ENCODE measurements at places on chromosomes 6 and 20. TPM values are rescaled to one million over a fixed set of nuclear protein-coding genes. Genes with fewer than 3 reads are reported as not detected.

- no peak for DNase-seq
- no peaks in the 10 kb centered on the region for H3K4me1 ChIP-seq
- no peak overlapping the region for H3K4me3 ChIP-seq
- H3K27me3 ChIP-seq: no peaks in the 10 kb centered on the region
- no peak overlapping the region for H3K27ac ChIP-seq
These were observed 15.4 kb upstream of the KIAA1755 start for GRCh38 chr20:38275815-38276550.

DNA sequence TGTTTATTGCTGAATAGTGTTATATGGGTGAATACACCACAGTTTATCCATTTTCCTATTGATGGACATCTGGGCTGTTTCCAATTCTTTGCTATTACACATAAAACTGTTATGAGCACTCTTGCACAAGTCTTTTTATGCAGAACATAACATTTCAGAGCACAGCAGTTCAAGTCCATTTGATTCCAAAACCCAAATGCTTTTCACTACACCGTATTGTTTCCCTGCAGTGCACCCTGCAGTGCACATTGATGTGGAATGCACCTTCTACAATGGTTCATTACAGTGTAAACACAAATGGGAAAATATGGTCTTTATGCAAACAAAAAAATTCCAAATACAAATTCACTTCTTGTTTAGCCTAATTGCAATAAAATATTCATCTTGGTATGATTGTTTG, 3.6 kb upstream of the SLC2A12 start:
- DNase-seq: no peak
- H3K4me3 ChIP-seq: no peak overlapping the region
- H3K27me3 ChIP-seq: no peaks in the 10 kb centered on the region
- H3K36me3 ChIP-seq: no peaks in the 10 kb centered on the region

DNA sequence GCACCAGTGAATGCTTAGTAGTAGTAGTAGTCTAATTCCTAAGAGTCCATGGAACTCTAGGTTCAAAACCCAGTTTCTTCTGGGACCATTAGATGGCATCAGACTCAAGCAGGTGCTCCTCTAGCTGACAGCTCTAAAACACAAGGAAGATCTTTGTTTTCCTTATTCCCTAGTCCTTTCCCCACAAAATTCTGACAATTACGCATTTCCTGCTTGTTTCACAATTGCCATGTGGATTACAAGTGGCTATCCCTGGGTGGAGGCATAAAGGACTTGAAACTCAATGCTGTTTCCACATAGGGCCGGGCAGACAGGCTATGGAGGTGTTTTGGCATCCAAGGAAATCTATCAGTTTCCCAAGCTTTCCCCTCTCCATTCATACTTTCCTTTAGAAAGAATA, 9.2 kb upstream of the HLA-DOB start:
- no peak overlapping the region for H3K4me3 ChIP-seq
- DNase-seq: no peak
- no peak overlapping the region for H3K27ac ChIP-seq
- H3K36me3 ChIP-seq: peaks cover 40% of the 10 kb centered on the region
- H3K27me3 ChIP-seq: no peaks in the 10 kb centered on the region

GRCh38 chr20:24431279-24432045, 38.0 kb upstream of the SYNDIG1 start:
- H3K36me3 ChIP-seq: no peaks in the 10 kb centered on the region
- no peak for DNase-seq

Gene CST2
- not detected for total RNA-seq

Gene SIRPB1
- total RNA-seq: 3.1 TPM

Gene PTCHD4
- total RNA-seq: not detected

Measured in T-cell (primary cell).